ENCODE measurements at places on chromosomes 13 and 19.

GRCh38 chr19:46608178-46608577 lies 7.0 kb downstream of the CALM3 start:
- no peaks in the 10 kb centered on the region for H3K27me3 ChIP-seq
- H3K4me1 ChIP-seq, result peaks cover 54% of the 10 kb centered on the region
- H3K4me3 ChIP-seq, result no peak overlapping the region
- no peak for DNase-seq
- H3K36me3 ChIP-seq, result peaks cover 54% of the 10 kb centered on the region
- H3K27ac ChIP-seq, result no peak overlapping the region

- no peaks in the 10 kb centered on the region for H3K27me3 ChIP-seq
- H3K4me1 ChIP-seq, result peaks cover 51% of the 10 kb centered on the region
- H3K36me3 ChIP-seq, result peaks cover 5% of the 10 kb centered on the region
- peak overlapping the region; percentile 99 for H3K27ac ChIP-seq
- peak; percentile 100 for DNase-seq
Observed at GRCh38 chr19:55654323-55654867, 440 bp upstream of the U2AF2 start.

DNA sequence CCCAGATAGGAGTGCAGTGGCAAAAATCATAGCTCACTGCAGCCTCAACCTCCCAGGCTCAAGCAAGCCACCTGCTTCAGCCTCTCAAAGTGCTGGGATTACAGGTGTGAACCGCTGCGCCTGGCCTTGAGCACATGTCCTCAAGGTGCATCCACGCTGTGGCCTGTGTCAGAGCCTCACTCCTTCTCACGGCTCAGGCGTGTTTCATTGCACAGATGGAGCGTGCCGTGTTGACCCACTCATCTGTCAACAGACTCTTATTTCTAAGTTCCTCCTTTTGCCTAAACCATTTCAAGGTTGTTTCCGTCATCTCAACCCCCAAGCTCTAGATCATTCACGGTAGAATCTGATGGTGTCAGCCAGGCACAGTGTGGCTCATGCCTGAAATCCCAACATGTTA lies 28.2 kb downstream of the ATP8B3 start:
- no peaks in the 10 kb centered on the region for H3K36me3 ChIP-seq
- H3K27me3 ChIP-seq, result peaks cover 87% of the 10 kb centered on the region
- DNase-seq, result no peak
- no peak overlapping the region for H3K4me3 ChIP-seq
- H3K4me1 ChIP-seq, result peaks cover 5% of the 10 kb centered on the region

GRCh38 chr13:36328821-36329220 lies 17.4 kb downstream of the SPART start:
- no peaks in the 10 kb centered on the region for H3K27me3 ChIP-seq
- H3K36me3 ChIP-seq, result peaks cover 67% of the 10 kb centered on the region
- H3K4me1 ChIP-seq, result peaks cover 8% of the 10 kb centered on the region
- no peak overlapping the region for H3K27ac ChIP-seq
- no peak overlapping the region for H3K4me3 ChIP-seq

- peaks cover 23% of the 10 kb centered on the region for H3K4me1 ChIP-seq
- peak within 1 kb of the TSS; percentile 85 for H3K4me3 ChIP-seq
- H3K36me3 ChIP-seq, result peaks cover 6% of the 10 kb centered on the region
- peak; percentile 94 for DNase-seq
Observed at GRCh38 chr19:17932485-17933338, at the start of gene CCDC124. Gene CCDC124 (plus strand): TSS chr19:17933015. CDS start chr19:17936421, 3,406 bp downstream.

GRCh38 chr19:40141551-40141950 lies 49.7 kb upstream of the MAP3K10 start:
- H3K27ac ChIP-seq, result no peak overlapping the region
- peaks cover 1% of the 10 kb centered on the region for H3K27me3 ChIP-seq
- H3K4me1 ChIP-seq, result no peaks in the 10 kb centered on the region
- H3K36me3 ChIP-seq, result no peaks in the 10 kb centered on the region

GRCh38 chr13:22893777-22894176 lies 287.0 kb upstream of the SGCG start:
- no peaks in the 10 kb centered on the region for H3K4me1 ChIP-seq
- H3K27me3 ChIP-seq, result no peaks in the 10 kb centered on the region
- no peak overlapping the region for H3K4me3 ChIP-seq
- no peak overlapping the region for H3K27ac ChIP-seq
- H3K36me3 ChIP-seq, result no peaks in the 10 kb centered on the region

GRCh38 chr13:45367358-45367757 lies 26.4 kb upstream of the TPT1 start:
- H3K4me3 ChIP-seq, result no peak overlapping the region
- no peaks in the 10 kb centered on the region for H3K27me3 ChIP-seq
- DNase-seq, result peak; percentile 76
- peaks cover 6% of the 10 kb centered on the region for H3K36me3 ChIP-seq

DNA sequence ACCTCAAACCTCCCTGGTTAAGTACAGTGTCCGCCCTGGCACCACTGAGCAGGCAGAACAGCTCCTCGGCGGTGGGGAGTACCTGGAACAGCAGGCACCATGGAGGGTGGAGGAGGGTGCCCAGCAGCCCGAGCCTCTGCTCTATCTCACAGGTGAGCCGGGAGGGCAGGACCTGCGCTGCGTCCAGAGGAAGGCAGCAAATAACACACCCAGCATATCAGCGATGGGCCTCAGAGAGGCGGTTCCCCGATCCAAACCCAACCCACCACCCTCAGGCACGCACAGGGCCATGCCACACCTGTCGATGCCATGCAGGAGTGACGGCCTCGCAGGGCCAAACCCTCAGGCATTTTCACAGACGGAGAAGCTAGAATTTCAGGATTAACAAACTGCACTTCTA lies 11.8 kb downstream of the PEPD start:
- peaks cover 34% of the 10 kb centered on the region for H3K36me3 ChIP-seq
- H3K4me1 ChIP-seq, result peaks cover 26% of the 10 kb centered on the region
- H3K4me3 ChIP-seq, result no peak overlapping the region
- DNase-seq, result no peak

GRCh38 chr13:41650706-41651105 lies 193.4 kb downstream of the RGCC start:
- no peak overlapping the region for H3K27ac ChIP-seq
- peaks cover 12% of the 10 kb centered on the region for H3K4me1 ChIP-seq
- H3K27me3 ChIP-seq, result no peaks in the 10 kb centered on the region
- H3K36me3 ChIP-seq, result no peaks in the 10 kb centered on the region
- no peak overlapping the region for H3K4me3 ChIP-seq

Measured in suprapubic skin (tissue), 4 donors.